Transverse colon (tissue), 4 donors: ENCODE measurements at places on chromosomes 11 and 22.

DNA sequence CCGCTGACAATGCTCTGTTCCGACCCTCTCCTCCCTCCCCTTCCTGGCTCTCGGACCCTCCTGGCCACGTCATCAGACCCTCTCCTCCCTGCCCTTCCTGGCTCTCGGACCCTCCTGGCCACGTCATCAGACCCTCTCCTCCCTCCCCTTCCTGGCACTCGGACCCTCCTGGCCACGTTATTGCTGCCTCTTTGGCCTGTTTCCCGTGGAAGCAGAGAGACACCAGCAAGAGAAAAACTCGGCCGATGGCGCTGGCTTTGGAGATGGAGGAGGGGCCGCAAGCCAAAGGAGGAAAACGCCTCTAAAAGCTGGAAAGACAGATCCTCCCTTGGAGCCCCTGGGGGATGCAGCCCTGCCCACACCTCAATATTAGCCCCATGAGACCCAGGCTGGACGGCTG lies 463.3 kb downstream of the BRD1 start:
- no peak for DNase-seq

- no peak for DNase-seq
Measured at GRCh38 chr11:32511926-32512325, 71.7 kb upstream of the EIF3M start.

- no peak for DNase-seq
Measured at GRCh38 chr11:130510407-130511006, 62.1 kb downstream of the ADAMTS15 start.

GRCh38 chr11:75667255-75667830 lies 1.5 kb downstream of the MAP6 start:
- DNase-seq, result peak; percentile 9

- DNase-seq, result no peak
Measured at GRCh38 chr22:24433001-24433827, 5.8 kb downstream of the ADORA2A start.

DNA sequence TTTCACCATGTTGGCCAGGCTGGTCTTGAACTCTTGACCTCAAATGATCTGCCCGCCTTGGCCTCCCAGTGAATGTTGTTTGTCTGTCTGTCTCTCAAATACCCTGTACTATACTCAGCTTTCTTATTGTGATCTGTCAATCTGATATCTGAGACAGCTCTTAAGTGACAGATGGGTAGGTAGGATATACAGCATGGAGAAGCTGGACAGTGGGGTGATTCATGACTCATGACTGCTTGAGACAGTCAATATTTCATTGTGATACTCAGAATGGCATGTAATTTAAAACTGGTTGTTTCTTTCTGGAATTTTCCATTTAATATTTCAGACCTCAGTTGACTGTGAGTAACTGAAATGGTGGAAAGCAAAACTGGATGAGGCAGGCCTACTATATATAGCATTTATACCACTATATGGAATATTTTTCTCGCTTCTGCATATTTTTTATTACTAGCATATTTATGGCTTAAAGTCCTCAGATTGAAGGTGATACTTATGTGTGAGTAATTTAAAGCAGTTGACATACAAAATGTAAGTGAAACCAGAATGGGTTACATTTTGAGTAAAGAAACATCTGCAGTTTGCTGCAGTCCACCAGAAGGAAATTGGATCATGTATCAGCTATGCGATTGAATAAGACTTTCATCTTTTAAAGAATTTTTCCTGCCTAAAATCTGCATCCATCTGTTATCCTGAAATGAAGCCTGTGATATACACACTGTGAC lies 22.3 kb downstream of the ARHGAP42 start:
- no peak for DNase-seq

GRCh38 chr11:118436639-118437207 lies 431 bp downstream of the KMT2A start:
- peak; percentile 32 for DNase-seq
